D341Med (cell line): ENCODE measurements at places on chromosomes 7 and 10.

GRCh38 chr10:117005026-117005526, at the start of gene SHTN1:
Gene SHTN1 (minus strand): TSS chr10:117005187. CDS start chr10:117005079, 108 bp downstream.
- DNase-seq: peak; percentile 70

GRCh38 chr10:60203993-60204618, 185.6 kb downstream of the ANK3 start:
- DNase-seq: peak; percentile 54

DNA sequence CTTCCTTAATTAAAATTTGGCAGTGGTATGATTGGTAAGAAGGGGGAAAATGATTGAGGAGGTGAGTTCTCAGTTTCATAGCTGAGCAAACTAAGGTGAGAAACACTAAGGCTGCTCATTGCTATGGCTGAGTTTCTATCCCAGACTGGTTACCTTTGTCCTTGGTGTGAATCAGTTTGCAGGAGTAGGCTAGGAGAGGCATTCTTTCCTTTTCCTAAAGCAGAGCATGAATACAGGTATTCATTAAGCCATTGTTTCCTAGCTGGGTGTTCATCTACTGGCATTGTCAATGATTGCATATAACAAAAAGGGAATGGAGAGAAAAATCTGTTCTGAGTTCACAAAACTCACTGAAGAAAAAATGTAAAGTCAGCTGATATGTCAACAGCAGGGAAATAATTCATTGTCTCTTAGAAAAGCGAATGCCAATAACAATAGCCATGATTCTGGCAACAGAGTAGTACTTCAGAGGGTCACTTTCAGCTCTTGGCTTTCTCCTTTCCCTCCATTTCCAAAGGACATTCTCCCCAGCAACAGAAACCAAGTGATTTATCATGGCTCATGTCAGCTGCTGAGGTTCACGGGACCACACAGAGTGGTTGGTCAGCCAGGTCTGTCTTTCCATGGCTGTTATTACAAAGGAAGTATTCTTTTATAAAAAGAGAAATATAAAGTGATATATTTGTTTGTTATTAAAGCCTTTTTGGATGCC, 234.0 kb downstream of the BICC1 start:
- DNase-seq: no peak

- no peak for DNase-seq
Measured at GRCh38 chr10:97974100-97974499, 56.3 kb downstream of the CRTAC1 start.

- DNase-seq: no peak
Measured at GRCh38 chr7:82036146-82036886, 266.5 kb upstream of the HGF start.

DNA sequence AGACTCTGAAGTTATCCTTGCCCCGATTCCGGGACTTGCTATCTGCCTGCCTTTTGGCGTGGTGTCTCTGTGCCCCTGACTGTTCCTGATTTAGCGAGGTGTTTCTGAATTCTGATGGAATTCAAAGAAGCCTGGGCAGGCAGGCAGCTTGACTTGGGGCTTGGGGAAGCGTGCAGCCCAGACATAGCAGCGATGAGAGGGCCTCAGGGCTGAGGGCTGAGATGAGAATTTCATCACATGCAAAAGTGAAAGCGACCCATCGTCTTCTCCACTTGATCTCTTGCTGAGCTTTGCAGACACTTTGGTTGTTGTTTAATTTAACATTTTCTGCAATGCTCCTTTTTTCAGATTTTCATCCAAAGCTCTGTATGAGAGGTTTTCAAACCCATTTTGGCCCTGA, 57.8 kb downstream of the TCF7L2 start:
- DNase-seq: no peak
